ENCODE measurements at places on chromosomes 2 and 18.

- DNase-seq = no peak
Observed at GRCh38 chr2:239368906-239369552, 31.8 kb downstream of the HDAC4 start.

- DNase-seq = no peak
Observed at GRCh38 chr18:26926066-26926675, 60.7 kb upstream of the AQP4 start.

DNA sequence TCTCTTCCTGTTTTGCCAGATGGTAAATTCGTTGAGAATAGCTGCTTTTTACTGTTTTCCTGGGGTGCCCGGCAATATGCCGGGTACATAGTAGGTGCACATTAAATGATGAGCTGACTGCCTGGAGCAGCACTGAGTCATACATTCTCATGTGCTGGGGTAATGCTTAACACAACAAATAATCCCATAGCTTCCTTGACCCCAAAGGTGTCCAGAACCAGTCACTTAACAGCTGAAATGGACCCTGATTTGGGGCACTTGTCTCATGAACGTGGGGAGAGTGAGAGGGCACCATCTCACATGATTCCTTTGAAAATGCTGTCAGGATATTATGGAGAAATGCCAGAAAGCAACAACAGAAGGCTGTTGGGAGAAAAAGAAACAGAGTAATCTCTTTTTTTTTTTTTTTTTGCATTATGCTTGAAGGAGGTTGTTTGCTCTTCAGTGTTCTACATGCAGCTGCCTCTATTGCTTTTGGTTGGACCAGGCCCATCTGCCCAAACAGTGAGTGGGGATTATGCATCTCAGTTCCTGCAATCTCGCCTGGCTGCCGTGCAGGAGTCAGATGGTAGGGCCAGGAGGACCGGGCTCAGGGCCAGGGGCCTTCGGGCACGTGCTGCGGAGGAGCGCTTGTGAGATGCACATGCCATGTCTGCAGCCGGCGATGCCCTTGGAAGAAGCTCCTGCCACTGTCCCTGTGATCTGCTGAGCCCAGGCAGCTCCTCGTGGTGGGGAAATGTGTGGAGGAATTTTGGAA, 162.1 kb downstream of the SH3RF3 start:
- no peak for DNase-seq

DNA sequence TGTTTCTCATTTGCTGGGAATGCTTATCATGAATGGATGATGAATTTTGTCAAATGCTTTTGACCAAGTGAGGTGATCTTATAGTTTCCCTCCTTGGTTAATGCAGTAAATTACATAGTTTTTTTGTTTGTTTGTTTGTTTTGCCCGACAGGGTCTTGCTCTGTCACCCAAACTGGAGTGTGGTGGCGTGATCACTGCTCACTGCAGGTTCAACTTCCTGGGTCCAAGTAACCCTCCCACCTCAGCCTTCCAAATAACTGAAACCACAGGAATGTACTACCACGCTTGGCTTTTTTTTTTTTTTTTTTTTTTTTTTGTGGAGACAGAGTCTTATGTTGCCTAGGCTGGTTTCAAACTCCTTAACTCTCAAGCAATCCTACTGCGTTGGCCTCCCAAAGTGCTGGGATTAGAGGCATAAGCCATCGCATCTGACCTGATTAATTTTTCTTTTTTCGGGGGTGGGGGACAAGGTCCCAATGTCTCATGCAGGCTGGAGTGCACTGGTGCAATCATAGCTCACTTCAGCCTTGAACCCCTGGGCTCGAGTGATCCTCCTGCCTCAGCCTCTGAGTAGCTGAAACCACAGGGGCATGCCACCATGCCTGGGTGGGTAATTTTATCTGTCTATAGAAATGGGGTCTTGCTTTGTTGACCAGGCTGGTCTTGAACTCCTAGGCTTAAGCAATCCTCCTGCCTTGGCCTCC, 48.6 kb downstream of the SMAD2 start:
- no peak for DNase-seq

- DNase-seq = no peak
Observed at GRCh38 chr18:80197528-80197927, 49.8 kb downstream of the PARD6G start.

DNA sequence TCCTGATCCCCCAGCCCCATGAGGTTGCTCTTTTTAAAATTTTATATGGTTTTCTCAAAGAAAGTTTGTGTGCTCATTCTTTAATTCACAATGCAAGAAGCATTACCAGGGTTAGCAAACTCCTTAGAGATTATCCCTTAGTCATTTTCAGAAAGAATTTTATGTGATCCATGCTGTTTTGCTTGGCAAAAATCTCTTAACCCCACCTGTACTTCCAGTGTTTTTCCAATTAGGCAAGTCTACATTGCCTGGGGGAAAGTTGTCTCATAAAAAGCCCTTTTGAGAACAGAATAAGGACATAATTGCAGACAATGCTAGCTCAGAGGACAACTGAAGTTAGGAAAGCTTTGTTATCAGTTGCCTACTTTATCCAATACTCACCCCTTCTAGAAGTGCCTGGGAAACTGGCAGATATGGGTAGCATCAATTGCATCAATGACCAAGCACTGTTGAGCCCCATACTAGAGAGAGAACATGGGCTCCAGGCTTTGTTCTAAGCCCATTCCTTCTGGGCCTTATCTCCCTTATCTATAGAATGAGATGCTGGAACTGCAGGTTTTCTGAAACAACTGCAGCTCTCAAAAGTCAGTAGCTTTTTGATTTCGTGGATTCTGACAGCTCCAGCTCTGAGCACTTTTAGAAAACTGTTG, 265.9 kb upstream of the SPHKAP start:
- DNase-seq = no peak

- DNase-seq = no peak
Observed at GRCh38 chr2:218857371-218858137, 2.1 kb upstream of the WNT6 start.

GRCh38 chr2:120763931-120764330, 28.3 kb downstream of the GLI2 start:
- peak; percentile 2 for DNase-seq

DNA sequence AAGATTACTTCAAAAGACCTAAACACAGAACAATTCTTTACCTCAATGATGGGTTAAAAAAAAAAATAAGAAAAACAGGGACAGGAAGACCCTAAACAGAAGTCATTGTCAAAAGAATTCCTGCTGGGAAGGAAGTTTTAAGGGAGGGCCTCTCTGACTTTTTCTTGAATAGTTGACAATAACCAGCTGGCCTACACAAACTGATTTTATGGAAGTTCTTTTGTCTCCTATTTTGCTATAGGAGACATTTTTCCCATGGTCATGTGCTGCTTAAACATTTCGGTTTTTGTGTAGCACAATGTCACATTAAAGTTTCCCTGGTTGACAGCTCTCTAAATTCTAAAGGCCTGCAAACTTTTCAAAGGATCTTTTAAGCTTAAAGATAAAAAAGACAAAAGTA, 55.3 kb downstream of the RFTN2 start:
- no peak for DNase-seq

DNA sequence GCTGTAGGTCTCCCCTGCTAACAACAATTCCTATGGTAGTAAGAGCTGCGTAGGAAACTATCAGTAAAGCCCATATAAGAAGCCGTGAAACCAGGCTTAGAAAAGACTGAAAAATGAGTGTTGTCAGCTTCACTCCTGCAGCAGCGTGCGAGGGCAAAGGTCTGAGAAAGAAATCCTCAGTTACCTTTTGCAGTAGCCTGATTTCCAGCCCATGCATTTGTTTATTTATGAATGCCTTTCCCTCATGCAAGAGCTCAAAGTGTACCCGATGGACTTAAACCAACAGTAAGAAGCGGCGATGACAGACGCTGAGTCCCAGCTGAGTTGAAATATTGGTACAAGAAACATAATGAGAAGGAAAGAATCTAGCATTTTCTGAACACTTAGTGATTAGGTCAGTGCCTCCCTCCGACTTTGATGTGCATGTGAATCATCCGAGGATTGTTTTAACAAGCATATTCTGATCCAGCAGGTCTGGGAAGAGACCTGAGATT, 15.0 kb upstream of the POLI start:
- DNase-seq = no peak

GRCh38 chr18:46398005-46398404, 259.0 kb downstream of the LOXHD1 start:
- no peak for DNase-seq

GRCh38 chr2:220107380-220107791, 480.0 kb downstream of the SLC4A3 start:
- no peak for DNase-seq

GRCh38 chr18:49691177-49691608, 122.1 kb downstream of the ACAA2 start:
- DNase-seq = no peak

DNA sequence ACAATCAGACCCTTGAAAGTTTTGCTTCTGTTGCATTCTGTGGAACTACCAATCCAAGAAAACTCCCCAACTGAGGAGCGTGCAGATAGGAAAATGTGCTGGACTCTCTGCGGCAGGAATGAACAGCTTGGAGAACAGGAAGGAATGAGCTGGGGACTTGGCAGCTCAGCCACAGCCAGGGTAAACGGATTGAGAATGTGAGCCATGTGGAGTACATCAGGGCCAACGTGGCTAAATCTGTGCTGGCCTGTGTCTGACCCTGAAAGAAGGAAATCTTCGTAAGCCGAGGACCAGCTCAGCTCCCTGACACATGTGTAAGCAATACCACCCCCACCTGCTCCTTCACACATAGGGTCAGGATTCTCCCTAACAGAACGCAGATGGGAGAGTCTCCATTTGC, 1023.7 kb downstream of the BCL11A start:
- no peak for DNase-seq

DNA sequence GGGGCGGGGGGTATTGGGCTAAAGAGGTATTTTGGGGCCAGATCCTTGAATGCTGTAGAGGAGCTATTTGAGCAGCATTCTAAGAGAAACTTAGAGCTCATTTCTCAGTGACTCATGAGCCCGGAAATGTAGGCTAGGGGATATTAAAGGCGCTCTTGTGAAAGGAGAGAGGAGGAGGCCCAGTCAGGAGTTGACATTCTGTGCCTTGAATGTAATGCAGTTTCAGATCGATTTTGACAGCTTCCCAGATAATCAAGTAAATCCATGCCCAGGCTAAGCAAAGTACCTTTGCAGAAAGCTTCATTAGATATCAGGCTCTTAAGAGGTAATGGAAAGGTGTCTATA, 1.5 kb downstream of the CAB39 start:
- no peak for DNase-seq

DNA sequence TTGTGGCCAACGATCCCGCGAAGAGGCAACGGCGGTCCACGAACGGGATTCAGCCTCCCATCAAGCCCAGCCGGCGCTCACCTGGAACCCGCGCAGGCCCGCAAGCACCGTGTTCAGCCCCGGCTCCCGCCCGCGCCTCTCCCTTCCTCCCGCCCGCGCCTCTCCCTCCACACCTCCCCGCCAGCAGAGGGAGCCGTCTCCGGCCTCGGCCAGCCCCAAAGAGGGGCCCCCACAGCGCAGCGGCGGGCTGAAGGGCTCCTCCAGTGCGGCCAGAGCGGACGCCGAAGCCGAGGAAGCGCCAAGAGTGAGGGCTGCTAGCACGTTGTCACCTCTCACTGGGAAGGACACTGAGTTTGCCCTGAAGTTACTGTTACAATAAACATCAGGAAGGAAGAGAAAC, 55.3 kb upstream of the LAPTM4A start:
- peak; percentile 61 for DNase-seq

GRCh38 chr2:85514323-85514722, 24.6 kb upstream of the MAT2A start:
- DNase-seq = no peak

DNA sequence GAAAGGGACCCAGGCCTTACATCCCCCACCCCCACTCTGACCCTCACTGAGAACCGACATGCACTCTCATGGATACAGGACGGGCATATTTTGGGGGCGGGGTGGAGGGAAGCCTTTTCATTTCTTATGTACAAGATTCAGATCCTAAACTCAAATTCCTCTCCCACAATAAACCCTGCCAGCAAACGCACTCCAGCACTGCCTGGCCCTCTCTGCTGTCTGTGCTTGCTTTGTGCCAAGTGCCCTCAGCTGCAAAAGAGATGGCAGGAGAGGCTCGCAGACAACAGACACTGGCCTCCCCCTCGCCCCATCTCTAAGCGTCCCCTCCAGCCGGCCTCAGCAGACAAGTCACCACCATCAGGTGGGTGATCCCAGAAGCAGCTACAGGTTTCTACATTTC, 42.4 kb downstream of the FAM168B start:
- DNase-seq = no peak

- no peak for DNase-seq
Observed at GRCh38 chr18:45666520-45666919, 51.2 kb downstream of the SLC14A2 start.

- DNase-seq = no peak
Observed at GRCh38 chr2:119255760-119256581, 32.3 kb downstream of the STEAP3 start.

- no peak for DNase-seq
Observed at GRCh38 chr2:32246911-32247310, 17.8 kb downstream of the NLRC4 start.

DNA sequence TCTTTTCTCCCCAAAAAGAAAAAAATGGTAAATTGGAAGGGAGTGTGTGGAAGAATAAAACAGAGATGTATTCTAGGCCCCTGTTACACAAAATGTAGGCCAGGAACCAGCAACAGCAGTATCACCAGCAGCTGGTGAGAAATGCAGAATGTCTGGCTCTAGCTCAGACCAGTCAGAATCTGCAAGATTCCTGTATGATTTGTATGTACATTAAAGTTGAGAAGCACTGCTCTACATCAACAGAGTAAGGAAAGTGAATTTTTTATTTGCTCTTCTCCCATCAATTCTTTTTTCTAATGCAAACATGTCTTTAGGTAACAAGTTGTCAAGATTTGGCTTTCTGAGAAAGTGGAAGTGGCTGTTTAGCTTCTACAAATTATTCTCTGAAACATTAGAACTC, 235.4 kb upstream of the FANCL start:
- no peak for DNase-seq

DNA sequence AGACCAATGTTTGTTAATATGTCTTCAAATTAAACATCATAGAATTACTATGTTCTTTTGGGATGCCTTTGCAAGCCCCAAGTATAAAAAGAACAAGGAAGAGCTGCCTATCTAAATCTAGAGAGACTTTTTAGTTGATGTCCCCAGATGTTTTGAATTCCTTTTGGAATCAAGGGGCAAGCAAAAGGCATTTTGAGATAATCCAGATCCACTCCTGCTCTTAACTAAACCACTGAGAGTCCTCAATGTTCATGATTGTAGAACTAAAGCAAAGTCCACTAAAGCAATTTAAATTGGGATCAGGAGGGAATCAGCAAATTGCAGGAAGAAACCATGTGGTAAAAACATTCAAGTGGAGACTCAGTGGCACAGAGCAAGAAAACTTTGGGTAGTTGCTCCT, 558.5 kb upstream of the VRK2 start:
- DNase-seq = no peak

- DNase-seq = no peak
Observed at GRCh38 chr18:3111523-3112240, 98.7 kb upstream of the LPIN2 start.

- DNase-seq = no peak
Observed at GRCh38 chr2:22626621-22627020, 758.4 kb upstream of the KLHL29 start.

- peak; percentile 16 for DNase-seq
Observed at GRCh38 chr2:218970894-218971293, 11.4 kb downstream of the CDK5R2 start.

- DNase-seq = no peak
Observed at GRCh38 chr2:175792199-175792598, 209.9 kb downstream of the LNPK start.
